ENCODE measurements at places on chromosomes 16 and 17.

- DNase-seq: no peak
These were observed 4.8 kb downstream of the SOX8 start for GRCh38 chr16:986411-986810.

DNA sequence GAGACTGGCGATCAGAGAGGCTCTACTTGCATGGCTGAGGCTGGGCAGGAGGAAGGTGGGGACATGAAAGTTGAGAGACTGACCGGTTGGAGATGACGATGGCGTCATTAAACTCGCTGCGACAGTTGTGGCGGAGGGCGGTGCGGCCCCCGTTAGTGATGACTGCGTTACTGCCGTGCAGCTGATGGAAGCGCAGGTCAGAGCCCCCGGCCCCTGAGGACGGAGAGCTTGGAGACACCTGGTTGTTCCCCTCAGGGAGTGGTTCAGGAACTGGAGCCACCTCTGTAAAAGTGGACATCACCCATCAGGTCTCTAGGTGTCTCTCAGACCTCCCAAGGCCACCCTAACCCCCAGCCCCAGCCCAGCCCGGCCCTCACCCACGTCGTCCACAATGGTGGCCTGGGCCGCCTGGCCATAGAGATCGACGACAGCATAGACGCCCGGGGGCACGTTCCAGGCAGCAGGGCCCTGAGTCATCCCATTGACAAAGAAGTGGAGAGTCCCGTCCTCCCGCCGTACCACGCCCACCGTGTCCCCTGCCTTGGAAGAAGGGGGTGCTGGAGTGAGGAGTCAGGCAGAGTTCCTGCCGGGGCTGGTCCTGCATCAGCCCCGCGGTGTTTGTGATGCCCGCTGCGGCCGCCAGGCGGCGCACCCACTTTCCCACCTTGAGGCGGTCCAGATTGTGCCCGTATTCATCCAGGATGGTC lies 5.3 kb downstream of the NEURL4 start:
- DNase-seq: peak; percentile 23

DNA sequence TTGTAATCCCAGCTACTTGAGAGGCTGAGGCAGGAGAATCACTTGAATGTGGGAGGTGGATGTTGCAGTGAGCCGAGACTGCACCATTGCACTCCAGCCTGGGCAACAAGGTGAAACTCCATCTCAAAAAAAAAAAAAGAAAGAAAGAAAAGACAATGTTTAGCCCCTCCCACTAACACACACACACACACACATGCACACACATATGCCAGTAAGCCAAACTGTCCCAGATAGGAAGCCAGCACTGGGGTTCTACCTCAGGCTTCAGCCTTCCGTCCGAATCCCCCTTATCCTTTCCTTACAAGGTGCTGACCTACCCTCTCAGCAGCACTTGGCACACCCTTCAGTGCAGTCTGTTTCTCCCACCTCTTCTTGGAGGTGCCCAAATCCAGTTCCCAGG lies 8.7 kb upstream of the KCNH6 start:
- no peak for DNase-seq

DNA sequence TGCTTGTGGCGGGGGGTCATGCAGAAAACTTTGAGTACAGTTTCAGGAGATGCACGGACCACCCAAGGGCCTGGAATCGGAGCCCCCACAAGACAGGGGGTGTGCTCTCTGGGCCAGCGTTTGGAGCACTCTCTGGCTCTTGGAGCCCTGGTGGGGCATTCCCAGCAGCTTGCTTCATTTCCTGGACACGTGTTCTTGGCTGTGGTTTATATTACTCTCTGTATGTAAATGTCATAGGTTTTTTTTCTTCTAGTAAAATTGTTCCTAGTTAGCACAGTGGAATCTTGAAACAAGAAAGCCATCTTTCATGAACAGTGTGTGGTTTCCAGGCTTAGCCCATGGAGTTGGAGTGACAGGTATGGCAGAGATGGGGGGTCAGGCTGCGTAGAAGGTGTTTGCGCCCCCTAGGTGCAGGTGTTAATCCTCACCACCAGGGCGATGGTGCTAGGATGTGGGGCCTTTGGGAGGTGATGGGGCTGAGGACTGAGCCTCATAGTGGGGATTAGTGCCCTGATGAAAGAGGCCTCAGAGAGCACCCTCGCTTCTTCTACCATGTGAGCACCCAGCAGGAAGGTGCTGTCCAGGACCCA lies 79.8 kb downstream of the JPH3 start:
- no peak for DNase-seq

DNA sequence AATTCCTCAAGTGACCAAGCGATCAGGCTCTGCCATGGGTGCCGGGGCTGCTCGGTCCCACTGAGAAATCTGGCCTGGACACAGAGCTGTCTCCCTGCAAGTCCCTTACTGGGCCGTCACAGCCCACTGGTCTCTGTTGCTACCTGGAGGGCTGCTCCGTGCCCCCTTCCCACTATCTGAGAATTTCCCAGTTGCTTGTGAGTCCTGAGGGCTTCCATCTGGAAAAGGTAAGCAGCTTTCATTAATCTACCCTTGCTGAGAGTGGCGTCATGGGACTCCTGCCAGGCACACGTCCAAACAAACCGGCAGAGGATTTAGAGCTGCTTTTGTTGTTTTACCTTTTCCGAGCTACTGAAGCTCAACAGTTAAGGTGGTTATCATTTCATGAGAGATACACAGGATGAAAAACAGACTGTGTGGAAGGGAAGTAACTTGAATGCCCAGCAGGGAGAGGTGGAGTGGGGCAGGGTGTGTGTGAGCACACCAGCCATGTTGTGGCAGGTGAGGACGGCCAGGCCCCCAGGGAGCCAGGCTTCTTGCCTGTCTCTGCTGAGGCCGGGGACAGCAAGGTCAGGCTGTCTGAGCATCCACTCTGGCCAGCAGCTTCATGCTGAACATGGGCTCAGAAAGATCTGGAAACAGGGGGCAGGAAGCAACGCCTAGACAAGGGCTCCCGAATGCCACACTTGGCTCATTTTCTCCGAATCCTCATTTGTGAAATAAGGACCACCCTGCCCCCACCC lies 50.6 kb downstream of the GTF3C1 start:
- DNase-seq: no peak

DNA sequence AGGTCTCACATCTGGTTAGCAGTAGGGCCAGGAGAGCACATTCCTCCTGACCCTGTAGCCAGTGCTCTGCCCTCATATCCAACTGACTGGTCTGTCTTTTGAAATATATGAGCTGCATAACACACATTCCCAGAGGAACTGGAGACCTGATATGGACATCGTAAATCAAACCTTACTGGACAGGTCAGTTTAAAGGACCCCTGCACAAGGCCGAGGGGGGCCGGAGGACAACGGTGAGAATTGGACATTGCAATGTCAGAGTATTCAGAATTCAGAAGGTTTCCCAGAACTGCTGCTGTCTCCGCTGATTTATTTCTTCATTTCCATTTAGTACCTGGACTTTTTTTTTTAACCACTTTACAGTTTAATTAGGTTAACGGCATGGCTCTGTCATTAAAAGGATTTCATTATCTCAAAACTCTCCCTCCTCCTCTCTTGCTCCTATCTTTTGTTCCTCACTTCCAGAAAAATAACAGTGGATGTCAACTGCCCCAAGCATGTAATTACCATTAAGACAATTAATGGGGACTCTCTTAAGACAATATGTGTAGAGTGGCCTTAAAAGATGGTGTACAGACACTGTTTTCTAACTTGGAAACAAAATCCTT lies 4.9 kb downstream of the PMFBP1 start:
- DNase-seq: no peak

DNA sequence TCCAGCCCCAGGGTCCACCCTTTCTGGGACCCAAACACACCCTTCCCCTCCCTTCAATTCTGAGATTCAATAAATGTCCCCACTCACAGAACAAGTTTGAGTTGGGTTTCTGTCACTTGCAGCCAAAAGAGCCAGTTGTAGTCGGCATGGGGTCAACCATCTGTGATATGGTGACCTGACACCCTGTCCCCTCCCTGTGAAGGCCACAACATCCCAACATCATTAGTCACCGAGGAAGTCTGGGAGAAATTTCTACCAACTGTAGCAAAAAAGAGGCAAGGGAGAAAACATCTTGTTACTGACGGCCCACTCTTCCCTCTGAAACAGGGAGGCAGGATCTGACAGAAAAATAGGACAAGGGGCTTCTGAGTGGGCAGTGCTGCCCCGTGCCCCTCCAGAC lies 638 bp upstream of the LYZL6 start:
- DNase-seq: no peak

DNA sequence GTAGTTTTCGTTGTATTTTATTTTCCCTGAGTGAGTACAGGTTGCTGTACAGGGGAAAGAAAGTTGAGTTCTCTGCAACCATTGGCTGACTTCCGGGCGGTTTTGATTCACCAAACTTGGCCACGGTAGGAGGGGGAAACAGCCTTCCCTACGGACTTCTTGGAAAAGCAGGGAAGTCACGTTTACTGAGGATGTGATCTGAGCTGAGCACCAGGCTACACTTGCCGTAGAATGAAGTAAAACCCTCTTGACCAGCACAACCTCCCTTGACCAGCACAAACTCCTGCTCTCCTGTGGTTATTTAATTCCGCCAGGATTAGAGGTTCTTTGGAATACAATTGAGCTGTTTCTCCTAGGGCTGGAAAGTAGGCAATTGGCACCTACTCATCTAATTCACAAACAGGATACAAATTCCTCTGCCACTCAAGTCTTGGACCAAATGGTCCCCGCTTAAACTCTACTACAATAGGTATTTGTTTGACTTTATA lies 242.0 kb upstream of the RBFOX1 start:
- DNase-seq: no peak

DNA sequence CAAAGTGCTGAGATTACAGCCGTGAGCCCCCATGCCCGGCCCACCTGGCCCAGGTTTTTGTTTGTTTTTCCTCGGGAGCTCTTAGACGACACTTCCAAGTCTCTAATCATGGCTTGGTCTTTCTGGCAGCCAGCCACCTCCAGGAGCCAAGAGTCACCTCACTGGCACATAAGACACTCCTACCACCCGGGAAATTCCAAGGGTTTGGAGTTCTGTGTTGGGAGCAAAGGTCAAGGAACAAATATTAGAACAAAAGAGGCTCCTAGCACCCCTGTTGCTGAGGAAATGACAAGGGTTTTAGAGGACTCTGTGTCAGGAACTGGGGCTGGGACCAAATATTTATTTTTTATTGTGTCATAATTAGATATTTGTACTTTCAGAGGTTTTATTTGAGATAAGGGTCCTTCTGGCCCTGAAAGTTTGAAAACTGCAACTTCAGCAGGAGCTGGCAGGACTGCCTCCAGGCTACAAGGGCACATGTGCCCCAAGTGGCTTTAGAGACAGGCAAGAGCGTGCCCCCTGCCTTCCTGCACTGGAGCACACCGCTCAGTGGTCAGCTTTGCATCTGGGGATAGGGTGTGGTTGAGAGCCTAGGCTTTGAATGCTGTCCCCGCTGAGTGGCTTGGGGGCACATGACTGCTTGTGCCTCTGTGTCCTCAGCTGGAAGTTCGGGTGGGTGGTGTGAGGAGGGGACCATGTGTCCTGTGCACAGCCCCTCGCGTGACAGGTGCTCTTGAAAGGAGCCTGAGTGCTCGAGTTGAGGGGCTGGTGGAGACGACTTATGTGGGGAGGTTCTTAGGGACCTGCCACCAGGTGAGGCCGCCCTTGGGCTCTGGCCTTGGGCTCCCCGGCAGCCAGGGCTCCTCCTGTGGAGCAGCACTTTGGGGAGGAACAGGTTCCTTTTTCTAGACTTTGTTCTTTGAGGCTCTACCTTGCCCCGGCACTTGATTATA lies 29.7 kb downstream of the MGRN1 start:
- DNase-seq: no peak

DNA sequence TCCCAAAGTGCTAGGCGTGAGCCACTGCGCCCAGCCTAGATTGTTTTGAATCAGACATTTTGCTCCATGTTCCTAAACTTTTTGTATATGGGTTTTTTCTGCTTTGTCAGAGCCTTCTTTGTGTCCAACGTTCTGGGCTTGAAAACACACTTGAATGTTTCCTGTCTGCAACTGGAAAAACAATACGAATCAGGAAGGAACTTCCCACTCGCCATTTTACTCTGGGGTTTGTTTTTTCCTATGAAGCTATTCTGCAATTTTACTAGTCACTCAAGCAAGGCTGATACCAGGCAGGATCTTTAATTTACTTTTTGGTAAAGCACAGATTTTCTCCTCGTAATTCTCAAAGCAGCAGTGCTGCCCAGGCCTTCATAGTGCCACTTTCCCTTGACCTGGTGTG lies 31.6 kb downstream of the ARHGAP17 start:
- no peak for DNase-seq

GRCh38 chr17:48382989-48383388 lies 47.0 kb downstream of the SKAP1 start:
- DNase-seq: no peak

- DNase-seq: no peak
These were observed 101.1 kb downstream of the CLEC16A start for GRCh38 chr16:11045441-11045840.

GRCh38 chr17:12391468-12391867 lies 274.2 kb upstream of the MYOCD start:
- DNase-seq: no peak

GRCh38 chr17:75418531-75418930 lies 13.1 kb upstream of the GRB2 start:
- DNase-seq: no peak

GRCh38 chr17:67855504-67856324 lies 30.4 kb downstream of the BPTF start:
- DNase-seq: no peak

- DNase-seq: no peak
These were observed 6.0 kb downstream of the CIITA start for GRCh38 chr16:10883004-10883403.

DNA sequence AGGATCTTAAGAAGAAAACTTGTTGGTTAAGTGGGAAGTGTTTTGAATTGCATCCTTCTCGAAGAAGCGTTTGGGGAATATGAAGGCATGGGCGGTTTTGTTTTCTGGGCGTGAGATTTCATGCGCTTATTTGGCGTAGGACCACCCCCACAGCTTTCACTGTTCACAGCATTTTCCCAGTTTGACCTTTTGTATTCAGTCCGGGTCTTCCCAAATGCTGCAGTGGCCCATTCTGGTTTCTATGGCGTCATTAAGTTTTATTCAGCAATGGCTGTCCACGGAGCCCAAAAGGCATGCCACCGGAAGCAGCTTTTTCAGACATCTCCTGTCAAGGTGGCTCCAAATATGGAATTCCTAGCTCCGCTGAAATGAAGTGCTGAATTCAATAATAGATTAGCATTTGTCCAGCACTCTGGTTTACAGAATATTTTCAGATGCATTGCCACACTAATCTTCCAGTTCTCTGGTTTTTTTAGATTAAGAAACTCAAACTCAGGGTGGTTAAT lies 90.6 kb upstream of the FBXO47 start:
- DNase-seq: no peak

DNA sequence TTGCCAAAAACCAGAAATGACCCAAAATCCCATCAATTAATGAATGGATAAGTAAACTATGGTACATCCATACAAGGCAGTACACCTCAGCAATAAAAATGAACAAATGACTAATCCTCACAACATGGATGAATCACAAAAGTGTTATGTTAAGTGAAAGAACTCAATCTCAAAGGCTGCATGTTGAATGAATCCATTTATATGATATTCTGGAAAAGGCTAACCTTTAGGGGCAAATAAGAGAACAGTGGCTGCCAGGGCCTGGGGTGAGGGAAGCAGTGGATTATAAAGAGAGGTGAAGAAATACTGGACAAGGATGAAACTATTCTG lies 46.1 kb upstream of the MSI2 start:
- DNase-seq: no peak

GRCh38 chr16:2157480-2158261 lies 2.1 kb downstream of the TRAF7 start:
- DNase-seq: no peak

All from dorsolateral prefrontal cortex (tissue), 122 donors.